ENCODE measurements at places on chromosomes 5 and 9. TPM values are rescaled to one million over a fixed set of nuclear protein-coding genes. Genes with fewer than 3 reads are reported as not detected.

GRCh38 chr5:72065751-72066255 is 41.5 kb upstream of the MAP1B start:
- no peaks in the 10 kb centered on the region for H3K4me1 ChIP-seq
- no peak overlapping the region for H3K4me3 ChIP-seq
- no peak overlapping the region for H3K27ac ChIP-seq
- no peak for DNase-seq
- peaks cover 9% of the 10 kb centered on the region for H3K27me3 ChIP-seq
- no peaks in the 10 kb centered on the region for H3K36me3 ChIP-seq

- H3K36me3 ChIP-seq, result no peaks in the 10 kb centered on the region
- DNase-seq, result no peak
- no peaks in the 10 kb centered on the region for H3K27me3 ChIP-seq
- H3K4me1 ChIP-seq, result no peaks in the 10 kb centered on the region
- no peak overlapping the region for H3K4me3 ChIP-seq
- no peak overlapping the region for H3K27ac ChIP-seq
These were observed 23.5 kb downstream of the SLC6A3 start for GRCh38 chr5:1421521-1422341.

- DNase-seq, result no peak
- H3K27me3 ChIP-seq, result no peaks in the 10 kb centered on the region
- H3K4me3 ChIP-seq, result no peak overlapping the region
- no peak overlapping the region for H3K27ac ChIP-seq
- no peaks in the 10 kb centered on the region for H3K4me1 ChIP-seq
These were observed 17.8 kb downstream of the DIMT1 start for GRCh38 chr5:62385816-62386400.

GRCh38 chr5:98999631-99000030 is 70.8 kb upstream of the CHD1 start:
- H3K27ac ChIP-seq, result no peak overlapping the region
- H3K27me3 ChIP-seq, result no peaks in the 10 kb centered on the region
- no peaks in the 10 kb centered on the region for H3K36me3 ChIP-seq
- no peak overlapping the region for H3K4me3 ChIP-seq

DNA sequence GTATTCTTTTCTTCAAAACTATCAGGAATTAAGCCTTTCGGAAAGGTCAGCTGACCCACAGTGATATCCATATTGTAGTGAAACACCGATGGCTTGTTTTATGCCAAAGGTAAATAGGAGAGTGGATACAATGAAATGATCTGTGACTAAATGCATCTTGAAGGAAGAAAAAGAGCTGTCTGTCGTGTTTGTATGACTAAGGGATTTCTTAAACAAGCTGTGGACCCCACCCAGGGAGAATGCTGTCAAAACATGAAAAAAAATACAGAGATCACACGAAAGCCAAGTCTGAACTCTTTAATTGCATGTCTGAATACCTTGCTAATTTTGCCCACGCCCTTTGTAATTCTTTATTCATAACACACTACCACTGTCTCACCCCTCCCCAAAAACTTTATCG is 286.4 kb upstream of the WWC1 start:
- H3K4me1 ChIP-seq, result no peaks in the 10 kb centered on the region
- no peak overlapping the region for H3K27ac ChIP-seq
- H3K27me3 ChIP-seq, result no peaks in the 10 kb centered on the region
- H3K4me3 ChIP-seq, result no peak overlapping the region

Gene PCDHGA10
- 0.69 TPM for total RNA-seq

Gene PCDHB10
- 0.72 TPM for total RNA-seq

Gene ALDH1A1
- 0.54 TPM for total RNA-seq

Gene FAF2
- 86.6 TPM for total RNA-seq

Gene PCDHGB2
- total RNA-seq, result 5.3 TPM

Gene ECM2
- not detected for total RNA-seq

All from Panc1 (cell line).